Activated CD4-positive, alpha-beta memory T cell treated with anti-CD3 and anti-CD28 coated beads for 36 hours (primary cell): ENCODE measurements at places on chromosomes 12 and 14.

DNA sequence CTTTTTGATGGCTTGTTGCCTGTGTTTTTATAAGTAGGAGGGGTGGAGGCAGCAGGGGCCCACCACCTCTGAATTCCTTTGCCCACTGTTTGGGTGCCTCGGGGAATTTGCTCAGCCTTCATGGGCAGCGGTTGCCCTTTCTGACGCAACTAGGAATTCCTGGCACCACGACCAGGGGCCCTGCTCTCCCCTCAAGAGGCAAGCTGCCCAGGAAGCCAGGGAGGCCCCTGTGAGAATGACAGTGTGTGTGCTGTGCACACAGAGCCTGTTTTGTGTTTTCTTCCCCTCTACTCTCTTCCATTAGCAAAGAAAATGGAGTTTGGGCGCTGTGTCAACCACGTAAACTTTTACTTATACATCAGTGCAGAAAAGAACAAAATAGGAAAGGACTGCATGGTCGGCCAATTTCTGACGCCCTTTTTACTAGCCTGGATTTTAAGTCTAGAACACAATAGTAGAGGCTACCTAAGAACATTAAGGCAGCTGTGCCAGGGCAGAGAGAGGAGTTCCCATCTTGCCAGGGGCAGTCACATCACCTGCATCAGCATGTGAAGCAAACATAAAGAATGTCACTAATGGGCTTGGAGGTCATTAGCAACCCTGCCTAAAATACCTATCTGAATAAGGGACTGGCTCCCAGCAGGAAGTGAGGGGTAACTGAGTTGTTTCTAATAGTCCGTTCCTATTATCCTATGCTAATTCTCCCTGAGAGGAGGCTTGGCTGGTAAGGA, 17.9 kb upstream of the PTGR2 start:
- DNase-seq, result no peak

- DNase-seq, result no peak
Observed at GRCh38 chr12:41287500-41288141, 99.5 kb downstream of the PDZRN4 start.

DNA sequence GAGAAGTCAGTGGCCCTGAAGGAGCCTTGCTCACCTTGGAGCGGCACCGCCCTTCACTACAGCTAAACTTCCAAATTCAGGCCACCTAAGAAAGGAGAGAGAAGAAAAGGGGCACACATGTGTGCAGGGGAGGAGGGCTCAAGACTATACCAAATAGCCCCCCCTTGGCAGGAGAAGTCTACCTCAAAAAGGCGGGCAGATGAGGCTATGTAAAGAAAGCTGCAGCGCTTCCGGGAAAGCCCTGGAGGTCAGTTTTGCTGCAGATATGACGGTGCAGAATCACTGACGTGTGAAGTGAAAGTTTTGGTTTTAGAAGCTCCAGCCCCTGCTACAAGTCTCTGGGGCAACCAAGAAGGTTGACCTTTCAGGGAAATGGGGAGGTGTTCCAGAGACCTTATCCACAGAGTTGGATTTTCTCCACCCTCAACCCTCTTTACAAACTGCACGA, 48.2 kb upstream of the PNMA1 start:
- peak; percentile 79 for DNase-seq

DNA sequence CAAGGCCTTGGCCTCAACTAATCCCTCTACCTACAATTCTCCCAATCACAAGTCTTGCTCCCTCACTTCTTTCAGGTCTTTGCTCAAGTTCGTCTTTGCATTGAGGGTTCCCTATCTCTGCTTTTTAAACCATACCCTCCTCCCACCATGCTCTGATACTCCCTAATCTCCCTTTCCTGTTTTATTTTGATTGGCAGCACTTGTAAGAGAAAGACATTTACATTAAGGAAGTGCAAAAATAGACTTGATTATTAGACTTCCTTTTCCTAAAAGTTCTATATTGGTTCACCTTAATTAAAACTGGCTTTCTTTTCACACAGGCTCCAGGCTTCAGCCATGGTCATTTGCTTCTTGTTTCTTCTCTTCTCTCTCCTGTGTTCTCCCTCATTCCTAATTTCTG, 18.3 kb upstream of the WIF1 start:
- DNase-seq, result no peak

- DNase-seq, result no peak
Observed at GRCh38 chr12:52828591-52829021, 5.5 kb downstream of the KRT79 start.

- DNase-seq, result no peak
Observed at GRCh38 chr12:113003636-113004035, 25.3 kb downstream of the OAS2 start.

DNA sequence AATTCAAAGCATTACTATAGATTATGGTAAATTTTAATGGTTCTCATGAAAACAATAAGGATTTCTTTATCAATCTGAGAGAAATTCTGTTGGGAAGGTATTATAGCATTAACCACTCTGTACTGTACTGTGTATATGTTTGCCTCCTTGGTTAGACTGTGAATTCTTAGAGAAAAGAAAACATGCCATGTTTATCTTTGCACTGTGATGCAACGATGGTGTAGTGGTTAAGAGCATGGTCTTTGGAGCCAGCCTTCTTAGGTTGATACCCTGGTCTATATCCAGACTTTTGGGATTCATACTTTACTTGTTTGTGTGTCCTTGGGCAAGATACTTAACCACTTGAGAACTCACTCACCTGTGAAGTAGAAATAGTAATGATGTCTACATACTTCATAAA, 32.2 kb upstream of the NUBPL start:
- no peak for DNase-seq

DNA sequence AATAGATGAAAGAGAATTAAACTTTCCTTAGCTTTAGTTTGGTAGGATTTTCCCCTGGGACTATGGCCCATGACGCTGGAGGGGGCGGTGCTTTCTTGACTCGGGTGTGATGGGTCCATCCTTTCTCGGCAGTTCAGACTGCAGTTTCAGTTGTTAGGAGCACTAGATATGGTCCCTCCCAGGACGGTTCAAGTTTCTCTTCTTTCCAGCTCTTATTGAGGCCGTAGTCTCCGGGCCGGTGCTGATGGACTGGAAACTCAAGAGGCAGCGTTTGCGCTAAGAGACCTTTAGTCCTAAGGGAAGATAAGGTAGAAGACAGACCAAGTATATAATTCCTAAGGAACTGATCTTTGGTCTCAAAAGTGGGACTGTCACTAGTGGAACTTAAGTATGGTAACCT, 111.2 kb downstream of the RIN3 start:
- no peak for DNase-seq

DNA sequence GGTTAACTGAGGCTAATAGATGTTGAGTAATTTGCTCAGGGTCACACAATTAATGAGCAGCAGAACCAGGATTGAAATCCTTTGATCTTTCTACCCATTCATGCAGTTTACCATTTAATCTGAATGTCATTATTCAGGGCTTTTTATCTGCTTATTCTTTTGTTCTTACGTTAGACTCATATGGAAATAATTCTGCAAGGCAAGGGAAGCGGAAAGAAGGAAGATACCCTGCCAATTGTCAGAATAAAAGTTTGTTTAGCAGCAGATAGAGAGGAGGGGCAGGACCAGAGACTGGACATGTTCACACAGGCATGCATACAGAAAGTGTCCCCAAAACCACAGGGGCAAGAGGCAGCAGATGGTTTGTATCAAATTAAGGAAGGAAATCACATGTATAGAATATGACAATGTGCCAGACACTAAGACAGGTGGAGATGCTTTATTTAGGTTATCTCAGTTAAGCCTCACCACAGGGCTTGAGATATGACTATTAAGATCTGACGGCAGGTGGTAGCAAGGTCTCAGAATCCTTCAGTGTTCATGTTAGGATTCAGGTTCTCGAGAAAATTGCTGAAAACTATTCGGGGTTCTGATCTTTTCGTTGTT, 29.8 kb downstream of the BRMS1L start:
- no peak for DNase-seq

- no peak for DNase-seq
Observed at GRCh38 chr12:64459394-64459891, 7.5 kb downstream of the TBK1 start.

GRCh38 chr12:109795023-109795422, 38.2 kb downstream of the TRPV4 start:
- DNase-seq, result no peak

DNA sequence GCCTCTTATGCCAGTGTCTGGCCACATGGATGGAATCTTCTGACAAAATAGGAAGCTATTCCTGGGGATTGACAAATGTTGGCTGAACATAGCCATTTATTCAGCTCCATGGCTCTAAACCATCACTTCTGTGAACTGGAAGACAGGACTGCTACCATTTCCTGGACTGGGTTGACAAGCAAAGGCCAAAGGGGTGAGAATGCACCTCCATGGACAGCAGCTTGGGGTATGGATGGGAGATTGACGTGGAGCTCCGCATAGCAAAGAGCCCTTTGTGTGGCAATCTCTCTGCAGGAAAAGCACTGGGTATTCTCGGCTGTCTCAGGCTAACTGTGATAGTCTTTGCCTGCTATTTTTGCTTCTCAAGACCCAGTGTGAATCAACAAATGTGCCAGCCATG, 223.0 kb upstream of the EGLN3 start:
- no peak for DNase-seq

- DNase-seq, result no peak
Observed at GRCh38 chr12:120720234-120720986, 5.2 kb upstream of the ACADS start.

- DNase-seq, result no peak
Observed at GRCh38 chr12:91441993-91442952, 259.7 kb upstream of the DCN start.

- peak; percentile 33 for DNase-seq
Observed at GRCh38 chr14:64293976-64294671, at the start of gene ESR2. ESR2 (minus strand) TSS chr14:64294371; CDS start chr14:64282985, 11,386 bp downstream.

DNA sequence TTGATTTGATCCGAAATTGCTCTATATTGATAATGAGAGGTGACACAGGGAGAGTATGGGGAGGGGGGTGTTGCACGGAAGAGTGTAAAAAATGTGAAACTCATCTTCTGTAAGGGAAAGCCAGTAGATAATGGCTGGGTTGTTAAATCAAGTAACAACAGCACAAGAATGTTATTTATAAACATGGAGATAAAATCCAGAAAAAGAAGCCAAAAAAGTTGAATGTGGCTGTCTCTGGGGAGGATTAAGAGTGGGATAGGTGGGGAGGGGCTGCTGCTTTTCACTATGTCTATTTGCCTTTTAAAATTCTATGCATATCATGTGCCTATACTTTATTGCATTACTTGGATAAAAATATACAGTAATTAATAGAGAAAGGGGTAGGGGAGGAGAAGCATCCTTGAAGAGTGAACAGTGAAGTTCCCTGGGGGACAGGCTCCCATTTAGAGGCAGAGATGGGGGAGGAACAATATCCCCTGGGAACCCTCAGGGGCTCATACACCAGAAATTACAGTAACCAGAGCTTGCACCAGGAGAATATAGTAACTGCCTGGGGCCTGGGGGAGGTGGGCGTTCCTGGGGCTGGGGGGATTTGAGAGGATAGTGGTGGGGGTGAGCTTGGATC, 39.2 kb upstream of the ANKRD9 start:
- no peak for DNase-seq

DNA sequence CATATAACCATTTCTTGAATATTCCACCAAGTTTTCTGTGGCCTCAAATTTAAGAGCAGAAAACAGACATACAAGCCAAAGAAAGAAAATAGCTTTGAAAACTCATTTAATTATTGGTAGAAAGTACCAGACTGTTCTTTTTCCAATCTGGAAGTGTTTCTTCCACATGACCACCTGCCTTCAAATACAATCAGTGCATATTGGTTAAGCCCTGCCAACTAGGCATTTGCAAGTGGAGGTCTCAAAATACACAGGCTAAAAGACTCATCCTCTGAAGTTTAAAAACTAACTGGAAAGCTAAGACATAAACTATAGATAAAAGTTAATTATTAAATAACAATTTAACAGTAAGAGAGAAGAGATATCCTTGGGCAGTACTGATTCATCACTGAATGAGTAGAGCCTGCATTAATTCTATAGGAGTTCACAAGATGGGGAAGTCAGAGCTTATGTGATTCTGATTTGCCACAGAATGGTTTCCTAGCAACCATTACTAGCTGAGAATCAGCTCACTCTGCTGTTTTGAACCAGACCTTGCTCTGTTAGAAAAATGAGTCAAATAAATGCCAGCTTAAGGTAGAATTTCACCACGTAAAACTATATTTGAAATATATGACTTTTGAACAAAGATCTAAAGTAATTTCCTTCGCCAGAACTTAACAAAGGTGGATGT, 433.8 kb downstream of the FUT8 start:
- no peak for DNase-seq

GRCh38 chr14:28765169-28765830, 1.3 kb upstream of the FOXG1 start:
- no peak for DNase-seq

GRCh38 chr14:74601982-74602381, 10.1 kb downstream of the LTBP2 start:
- no peak for DNase-seq
